Mammary epithelial cell (primary cell): ENCODE measurements at places on chromosomes 2 and 18.

- DNase-seq, result no peak
Measured at GRCh38 chr2:128420776-128421175, 102.1 kb upstream of the HS6ST1 start.

GRCh38 chr18:25230658-25231326, 121.2 kb downstream of the ZNF521 start:
- DNase-seq, result peak; percentile 43

- DNase-seq, result no peak
Measured at GRCh38 chr2:128754246-128754724, 435.6 kb upstream of the HS6ST1 start.

GRCh38 chr18:26438980-26439379, 109.4 kb downstream of the KCTD1 start:
- no peak for DNase-seq

- no peak for DNase-seq
Measured at GRCh38 chr2:203869223-203870042, 1.9 kb downstream of the CTLA4 start.

DNA sequence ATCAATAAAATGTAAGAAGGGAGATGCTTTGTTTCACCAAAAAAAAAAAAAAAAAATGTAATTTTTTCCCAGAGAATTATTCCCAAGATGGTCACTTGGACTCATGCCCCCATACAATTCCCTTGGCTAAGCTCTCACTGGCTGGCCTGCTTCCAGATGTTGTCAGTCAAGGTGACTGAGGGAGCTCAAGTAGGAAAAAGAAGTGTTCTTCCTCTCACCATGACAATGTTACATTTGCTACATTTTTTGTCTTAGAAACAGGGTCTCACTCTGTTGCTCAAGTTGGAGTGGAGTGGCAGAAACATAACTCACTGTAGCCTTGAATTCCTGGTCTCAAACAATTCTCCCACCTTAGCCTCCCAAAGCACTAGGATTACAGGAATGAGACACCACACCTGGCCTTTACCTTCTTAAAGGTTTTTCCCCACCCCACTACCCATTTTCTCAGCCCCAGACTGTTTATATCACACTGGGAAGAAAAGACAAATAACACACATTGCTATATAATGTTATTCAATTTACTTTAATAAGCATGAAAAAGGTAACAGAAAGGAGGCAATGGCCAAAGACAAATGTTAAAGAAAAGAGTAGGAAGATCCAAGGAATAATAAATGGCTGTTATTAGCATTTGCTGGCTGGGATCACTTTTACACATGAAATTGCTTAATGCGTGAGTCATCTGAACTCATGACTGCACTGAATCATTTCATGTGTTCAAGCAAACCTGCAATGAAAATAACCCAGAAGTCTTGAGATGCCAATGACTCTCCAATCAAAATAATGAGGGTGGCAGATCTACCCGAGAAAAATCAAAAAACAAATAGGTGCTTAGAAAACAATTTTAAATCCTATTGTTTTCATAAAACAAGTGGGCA, 45.2 kb downstream of the ACVR1 start:
- DNase-seq, result peak; percentile 93

DNA sequence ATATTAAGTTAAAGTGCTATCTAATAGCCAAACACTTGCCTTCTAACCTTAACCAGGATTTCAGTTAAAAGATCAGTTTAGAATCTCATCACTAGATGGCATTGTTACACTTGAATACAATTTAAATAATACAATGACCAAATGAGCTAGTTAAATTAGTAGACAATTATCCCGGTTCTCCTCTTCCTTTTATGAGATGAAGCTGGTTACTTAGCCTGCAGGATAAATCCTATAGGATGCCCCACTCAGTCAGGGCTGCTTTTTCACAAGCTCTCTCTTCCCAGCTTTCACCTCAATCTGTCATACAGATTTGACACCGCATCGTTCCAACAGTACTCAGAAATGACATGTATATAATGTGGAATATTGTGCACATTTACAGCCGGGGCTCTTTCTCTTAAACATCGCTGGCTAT, 678.8 kb downstream of the KCNJ3 start:
- DNase-seq, result peak; percentile 5
